Esophagus muscularis mucosa (tissue), 4 donors: ENCODE measurements at places on chromosomes 7 and 10. TPM values are rescaled to one million over a fixed set of nuclear protein-coding genes. Genes with fewer than 3 reads are reported as not detected.

The SPOCK2 gene
- 6.8 TPM for total RNA-seq

The GPR15LG gene
- not detected for total RNA-seq

GRCh38 chr10:72557362-72557761, 68.5 kb downstream of the MICU1 start:
- H3K4me1 ChIP-seq: no peaks in the 10 kb centered on the region
- no peak overlapping the region for H3K4me3 ChIP-seq
- H3K27ac ChIP-seq: no peak overlapping the region
- DNase-seq: no peak
- H3K36me3 ChIP-seq: peaks cover 27% of the 10 kb centered on the region
- no peaks in the 10 kb centered on the region for H3K27me3 ChIP-seq

DNA sequence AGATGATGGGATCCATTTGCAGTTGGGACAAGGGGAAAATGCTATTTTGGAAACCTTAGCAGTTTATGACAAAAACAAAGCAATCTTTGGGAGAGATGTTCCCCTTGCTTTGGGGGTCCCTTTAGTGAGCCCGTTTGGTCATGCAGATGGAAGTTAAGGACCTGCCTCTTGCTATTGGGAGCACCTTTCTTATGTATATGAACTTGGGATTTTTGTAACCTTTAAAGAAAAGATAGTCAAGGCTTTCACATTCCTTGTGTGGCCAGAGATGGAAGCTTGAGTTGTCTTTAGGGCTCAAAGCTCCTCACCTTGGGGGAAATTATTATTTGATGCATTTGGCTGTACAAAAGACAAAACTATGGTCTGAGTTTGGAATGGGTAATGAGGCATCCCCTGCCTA, 179.0 kb upstream of the PLPP4 start:
- no peaks in the 10 kb centered on the region for H3K36me3 ChIP-seq
- H3K27me3 ChIP-seq: no peaks in the 10 kb centered on the region
- no peak overlapping the region for H3K4me3 ChIP-seq

DNA sequence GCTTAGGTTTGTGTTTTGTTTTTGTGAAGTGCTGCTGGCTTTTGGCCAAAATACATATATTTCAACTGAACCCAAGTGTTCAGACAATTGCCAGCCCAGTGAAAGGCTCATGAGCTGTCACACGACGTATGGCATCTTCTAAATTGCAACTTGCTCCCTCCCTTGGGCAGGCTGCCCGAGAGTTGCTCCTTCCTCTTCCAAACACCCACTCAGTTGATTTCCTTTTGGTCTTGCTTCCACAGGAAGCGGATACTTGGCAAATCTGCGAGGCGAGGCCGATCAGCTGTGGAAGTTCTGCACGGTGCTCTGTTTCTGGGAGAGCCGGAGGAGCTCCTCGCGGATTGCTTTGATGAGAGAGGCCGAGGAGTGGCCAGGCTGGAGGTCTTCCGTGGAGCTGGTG, 39.6 kb upstream of the ATP6V0A4 start:
- H3K27me3 ChIP-seq: no peaks in the 10 kb centered on the region
- H3K4me1 ChIP-seq: no peaks in the 10 kb centered on the region
- H3K27ac ChIP-seq: no peak overlapping the region
- no peak for DNase-seq

The PDCD4 gene
- 66.1 TPM for total RNA-seq

GRCh38 chr7:152574892-152575548, 100.9 kb downstream of the XRCC2 start:
- no peaks in the 10 kb centered on the region for H3K27me3 ChIP-seq
- DNase-seq: no peak
- H3K4me3 ChIP-seq: no peak overlapping the region
- H3K4me1 ChIP-seq: no peaks in the 10 kb centered on the region
- H3K27ac ChIP-seq: no peak overlapping the region
